ENCODE measurements at places on chromosomes 12 and 14. TPM values are rescaled to one million over a fixed set of nuclear protein-coding genes. Genes with fewer than 3 reads are reported as not detected.

- no peak for DNase-seq
These were observed 37.5 kb downstream of the ACACB start for GRCh38 chr12:109153821-109154441.

Gene OVCH1
- total RNA-seq = not detected

DNA sequence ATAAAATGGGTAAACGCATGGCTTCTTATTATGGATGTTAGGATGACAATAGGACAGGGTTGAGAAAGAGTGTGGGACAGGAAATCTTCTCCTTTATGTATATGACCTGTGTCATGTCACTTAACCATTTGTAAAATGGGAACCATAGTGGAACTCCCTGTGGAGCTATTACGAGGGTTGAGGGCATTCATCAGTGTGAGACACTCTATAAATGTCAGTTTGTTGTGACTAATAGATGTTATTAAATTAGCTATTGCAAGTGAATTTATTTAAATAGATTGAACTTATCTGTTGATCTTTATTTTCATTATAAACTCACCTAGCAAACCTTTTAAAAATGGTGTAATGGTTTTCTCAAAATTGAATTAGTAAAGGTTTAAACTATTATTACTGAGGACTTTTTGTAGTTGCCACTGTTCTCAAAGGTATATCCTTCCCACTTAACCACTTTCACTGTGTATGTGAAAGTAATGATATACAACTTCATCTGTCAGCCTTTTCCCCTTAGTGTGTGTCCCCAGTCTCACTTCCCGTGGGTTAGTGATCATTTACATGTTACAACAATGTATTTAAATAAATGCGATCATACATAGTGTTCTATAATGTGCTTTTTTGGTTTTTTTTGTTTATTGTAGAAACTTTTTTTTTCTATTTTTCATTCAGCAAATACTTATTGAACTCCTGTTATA is 17.1 kb downstream of the HELB start:
- no peak for DNase-seq

DNA sequence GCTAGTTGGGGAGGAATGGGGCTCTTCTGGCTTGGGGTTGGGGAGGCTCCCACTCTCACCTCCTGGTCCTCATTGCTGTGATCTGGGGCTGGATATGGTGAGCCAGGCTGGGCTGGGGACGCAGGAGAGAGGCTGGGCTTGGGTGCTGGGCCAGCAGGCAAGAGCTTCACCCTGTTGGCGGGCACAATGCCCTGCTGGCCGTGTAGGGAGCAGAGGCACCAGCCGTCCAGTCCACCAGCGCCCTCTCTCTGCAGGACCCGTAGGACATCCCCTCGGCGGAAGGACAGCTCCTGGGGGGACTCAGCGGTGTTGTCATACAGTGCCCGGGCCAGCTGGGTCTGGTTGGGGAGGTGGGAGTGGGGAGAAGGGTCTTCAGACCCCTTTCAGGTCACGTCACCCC is 4.5 kb downstream of the EFS start:
- DNase-seq = no peak

DNA sequence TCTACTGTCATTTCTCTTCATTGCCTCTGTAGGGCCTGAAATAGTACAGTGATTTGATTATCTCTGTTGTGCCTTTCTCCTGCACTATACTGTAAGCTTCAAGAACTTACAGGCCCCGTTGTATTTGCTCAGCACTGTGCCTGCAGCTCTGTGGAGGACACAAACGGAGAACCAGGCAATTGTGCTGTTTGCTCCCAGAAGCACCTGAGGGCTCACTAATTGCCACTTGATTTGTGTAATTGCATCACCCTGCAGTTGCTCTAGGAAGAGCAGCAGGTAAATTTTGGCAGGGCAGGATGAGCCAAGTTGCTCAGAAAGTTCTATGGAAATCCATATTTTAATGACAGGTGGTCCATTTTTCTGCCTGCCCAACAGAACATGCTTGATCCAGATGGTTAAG is 11.6 kb upstream of the KRT82 start:
- no peak for DNase-seq

Gene BIN2
- 40.9 TPM for total RNA-seq

DNA sequence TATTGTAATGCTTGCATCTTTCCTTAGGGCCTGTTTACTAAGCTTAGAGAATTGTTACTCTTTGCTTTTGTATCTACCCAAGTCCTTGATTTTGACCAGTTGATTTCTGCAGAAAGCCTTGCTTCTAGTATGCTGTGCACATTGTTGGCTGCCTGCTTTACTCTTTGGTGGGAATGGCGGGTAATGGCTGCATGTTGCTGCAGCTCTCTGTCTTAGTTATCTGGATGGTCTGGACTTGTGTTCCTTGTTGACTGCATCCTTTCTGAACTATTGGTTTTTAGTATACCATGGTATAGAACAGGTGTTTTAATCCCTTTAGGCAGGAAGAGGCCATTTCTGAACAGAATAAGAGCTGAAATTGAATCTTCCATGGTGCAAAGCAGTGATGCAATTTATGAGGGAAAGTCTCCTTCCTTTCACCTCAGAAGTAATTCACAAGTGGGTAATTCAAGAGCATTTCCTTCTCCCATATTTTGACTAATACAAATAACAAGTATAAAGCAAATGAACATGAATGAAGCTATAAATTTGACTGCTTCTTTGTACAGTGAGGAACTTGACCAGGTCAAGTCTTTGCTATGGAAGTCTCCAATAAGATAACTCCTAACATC is 466.4 kb downstream of the NPAS3 start:
- DNase-seq = no peak

Gene ERO1A
- 144 TPM for total RNA-seq

Data from activated T-helper 1 cell treated with anti-CD3 and anti-CD28 coated beads, Interleukin-12 subunit alpha, Interleukin-12 subunit beta, Interleukin-2, Interleukin-4 antibody, amounts not matched to agents 30 ng/mL and 10 ng/mL and 1 ng/mL, durations not matched to agents 14 hours and 24 hours and 36 hours (primary cell).